Stimulated activated CD4-positive, alpha-beta T cell treated with anti-CD3 and anti-CD28 coated beads, Interleukin-1b, Interleukin-23, amount 100 ng/mL, for 4 hours (primary cell): ENCODE measurements at places on chromosomes 12 and 14.

DNA sequence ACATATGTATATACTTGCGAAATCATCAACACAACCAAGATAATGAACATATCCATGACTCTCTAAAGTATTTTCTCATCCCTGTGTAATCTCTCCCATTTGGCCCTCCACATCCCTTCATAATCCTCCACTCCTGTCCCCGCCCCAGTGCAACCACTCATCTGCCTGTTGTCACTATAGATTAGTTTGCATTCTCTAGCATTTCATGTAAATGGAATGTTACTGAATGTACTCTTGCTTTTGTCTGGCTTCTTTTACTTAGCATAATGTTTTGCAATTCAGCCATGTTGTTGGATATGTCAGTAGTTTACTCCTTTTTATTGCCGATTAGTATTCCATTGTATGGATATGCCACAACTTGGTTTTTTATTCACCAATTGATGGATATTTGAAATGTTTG lies 99.1 kb downstream of the BICD1 start:
- no peak for DNase-seq

GRCh38 chr12:64007853-64008252 lies 163.4 kb downstream of the SRGAP1 start:
- DNase-seq: no peak

DNA sequence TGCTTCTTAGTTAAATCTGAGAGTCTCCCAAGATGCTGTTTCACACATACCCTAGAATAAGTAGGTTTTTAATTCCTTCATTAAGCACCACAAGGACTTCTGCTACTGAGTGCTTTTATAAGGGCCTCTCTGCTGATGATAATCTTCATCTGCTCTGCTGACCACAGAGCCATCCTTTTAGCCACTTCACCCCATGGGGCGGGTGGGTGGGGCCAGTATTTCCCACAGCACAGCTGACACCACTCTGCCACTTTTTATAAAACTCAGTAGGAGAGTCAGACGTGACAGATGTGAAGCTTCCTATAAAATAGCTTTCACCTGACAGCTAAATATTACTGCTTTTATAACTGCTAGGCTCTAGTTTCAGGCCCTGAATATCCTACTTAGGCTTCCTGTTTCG lies 20.3 kb downstream of the FCF1 start:
- no peak for DNase-seq

- DNase-seq: no peak
Measured at GRCh38 chr14:58863661-58864345, 226.0 kb downstream of the DACT1 start.

DNA sequence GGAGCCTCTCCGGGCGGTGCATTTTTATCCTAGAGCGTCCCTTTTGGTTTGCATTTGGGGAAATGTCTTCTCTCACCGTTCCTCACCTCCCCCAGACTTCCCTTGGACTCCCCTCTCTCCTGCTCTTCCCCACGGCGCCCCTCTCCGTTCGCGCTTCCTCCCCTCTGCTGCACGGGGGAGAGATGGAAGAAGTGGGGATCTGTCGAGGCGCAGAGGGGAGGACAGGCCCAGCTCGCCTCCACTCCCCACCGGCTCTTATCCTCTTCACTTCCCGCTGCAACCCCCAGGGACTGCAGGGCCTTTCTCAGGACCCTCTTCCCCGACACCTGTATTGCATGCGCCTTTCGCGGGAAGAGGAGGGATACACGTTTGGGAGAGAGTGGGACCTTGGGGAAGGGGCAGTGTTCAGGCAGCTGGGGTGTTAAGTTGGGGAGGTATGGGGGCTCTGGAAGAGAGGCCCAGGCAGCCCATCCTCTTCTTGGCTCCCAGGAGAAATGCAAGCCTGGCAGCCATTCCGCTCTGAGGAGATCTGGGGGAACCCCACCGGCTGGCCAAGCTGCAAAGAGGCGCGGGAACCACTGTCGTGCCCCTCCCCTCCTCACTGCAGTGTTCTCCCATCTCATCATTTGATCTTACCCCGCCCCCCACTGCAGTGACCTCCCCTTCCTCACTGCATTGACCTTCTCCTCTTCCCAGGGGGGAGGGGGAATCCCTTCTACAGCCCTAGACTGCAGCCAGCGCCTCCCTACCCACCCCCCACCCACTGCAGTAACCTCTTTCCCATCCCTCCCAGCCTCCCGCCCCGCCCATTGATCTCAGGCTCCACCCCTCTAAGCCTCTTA lies 788 bp downstream of the ENO2 start:
- no peak for DNase-seq

GRCh38 chr12:3244219-3244750 lies 167.1 kb downstream of the TSPAN9 start:
- DNase-seq: no peak

GRCh38 chr12:109544955-109545531 lies 28.3 kb downstream of the MMAB start:
- no peak for DNase-seq

DNA sequence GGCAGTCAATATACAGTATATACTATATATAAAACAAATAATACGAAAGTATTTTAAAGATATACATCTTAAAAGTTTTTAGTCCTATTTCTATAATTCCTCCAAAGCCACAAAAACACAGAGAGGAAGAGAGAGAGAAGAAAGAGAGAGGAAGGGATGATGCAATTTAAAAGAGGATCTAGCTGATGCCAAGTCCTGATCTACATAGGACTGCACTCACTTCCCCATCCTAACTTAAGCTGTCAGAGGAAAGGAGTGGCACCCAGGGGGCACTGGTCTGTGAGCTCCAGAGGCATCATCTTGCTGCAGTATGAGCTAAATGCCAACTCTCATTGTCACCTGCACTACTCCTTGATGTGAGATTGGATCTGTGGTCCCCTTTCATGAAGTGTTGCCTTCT lies 95.8 kb downstream of the C12orf42 start:
- no peak for DNase-seq

- no peak for DNase-seq
Measured at GRCh38 chr14:54117396-54117795, 160.8 kb upstream of the BMP4 start.

DNA sequence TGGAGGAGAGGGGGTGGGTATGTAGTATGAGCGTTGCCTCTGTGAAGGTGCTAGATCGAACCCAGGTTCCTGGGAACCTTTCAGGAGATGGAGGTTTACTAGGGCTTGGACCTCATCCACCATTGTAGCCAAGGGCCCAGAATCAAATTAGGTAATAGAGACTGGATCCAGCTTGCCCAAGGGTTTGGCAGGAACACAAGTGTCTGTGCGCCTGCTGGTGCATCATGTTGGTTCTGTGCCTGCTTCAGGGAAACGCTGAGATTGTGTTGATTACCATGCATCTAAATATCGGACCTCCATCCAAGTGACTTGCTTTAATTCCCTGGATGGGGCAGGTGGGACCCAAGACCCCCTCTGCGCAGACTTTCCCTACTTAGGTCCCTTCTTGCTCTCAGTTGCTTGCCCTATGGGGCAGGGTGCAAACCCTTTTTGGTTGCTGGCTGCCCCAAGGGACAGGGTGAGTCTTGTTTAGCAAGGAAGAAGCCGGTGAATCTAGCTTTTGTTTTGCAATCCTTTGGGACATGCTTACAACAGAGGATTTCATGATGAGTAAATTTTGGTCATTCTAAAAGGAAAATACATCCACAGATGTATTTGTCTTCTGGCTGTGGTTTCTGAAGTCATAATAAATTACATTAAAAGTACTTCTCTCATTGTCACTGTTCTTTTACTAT lies 189.8 kb upstream of the PRICKLE1 start:
- no peak for DNase-seq
